ENCODE measurements at places on chromosomes 16 and 17.
A peak's percentile ranks its signal among the peaks of the same experiment; 100 is the strongest.

DNA sequence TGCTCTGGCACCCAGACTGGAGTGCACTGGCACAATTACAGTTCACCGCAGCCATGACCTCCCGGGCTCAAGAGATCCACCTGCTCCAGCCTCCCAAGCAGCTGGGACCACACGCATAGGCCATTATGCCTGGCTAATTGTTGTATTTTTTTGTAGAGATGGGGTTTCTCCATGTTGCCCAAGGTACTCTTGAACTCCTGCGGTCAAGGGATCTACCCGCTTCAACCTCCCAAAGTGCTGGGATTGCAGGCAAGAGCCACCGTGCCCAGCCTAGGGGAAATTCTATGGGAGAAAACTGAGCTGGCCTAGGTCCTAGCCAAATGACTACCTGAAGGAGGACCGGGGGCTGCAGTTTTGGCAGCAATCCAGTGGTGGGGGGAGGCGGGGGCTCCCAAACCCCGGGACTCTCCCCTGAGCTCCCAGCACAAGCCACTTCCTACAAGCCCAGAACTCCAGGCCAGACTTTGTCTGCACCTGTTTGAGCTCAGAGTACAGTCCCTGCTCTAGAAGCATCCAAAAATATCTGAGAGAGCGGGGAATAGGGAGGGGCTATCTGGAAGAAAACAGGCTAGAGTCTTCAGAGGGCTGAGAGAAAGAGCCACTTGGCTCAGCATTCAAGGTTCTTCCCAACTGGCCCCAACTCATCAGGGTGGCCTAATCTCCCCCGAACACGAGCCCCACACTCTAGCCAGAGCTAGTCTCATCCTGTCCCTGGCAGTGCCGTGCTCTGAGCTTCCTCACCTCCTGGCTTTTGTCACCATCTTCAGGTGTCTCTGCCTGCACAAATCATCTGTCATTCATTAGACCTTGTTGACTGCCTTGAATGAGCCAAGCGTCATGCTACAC is 9.1 kb downstream of the SRL start:
- no peak for DNase-seq

DNA sequence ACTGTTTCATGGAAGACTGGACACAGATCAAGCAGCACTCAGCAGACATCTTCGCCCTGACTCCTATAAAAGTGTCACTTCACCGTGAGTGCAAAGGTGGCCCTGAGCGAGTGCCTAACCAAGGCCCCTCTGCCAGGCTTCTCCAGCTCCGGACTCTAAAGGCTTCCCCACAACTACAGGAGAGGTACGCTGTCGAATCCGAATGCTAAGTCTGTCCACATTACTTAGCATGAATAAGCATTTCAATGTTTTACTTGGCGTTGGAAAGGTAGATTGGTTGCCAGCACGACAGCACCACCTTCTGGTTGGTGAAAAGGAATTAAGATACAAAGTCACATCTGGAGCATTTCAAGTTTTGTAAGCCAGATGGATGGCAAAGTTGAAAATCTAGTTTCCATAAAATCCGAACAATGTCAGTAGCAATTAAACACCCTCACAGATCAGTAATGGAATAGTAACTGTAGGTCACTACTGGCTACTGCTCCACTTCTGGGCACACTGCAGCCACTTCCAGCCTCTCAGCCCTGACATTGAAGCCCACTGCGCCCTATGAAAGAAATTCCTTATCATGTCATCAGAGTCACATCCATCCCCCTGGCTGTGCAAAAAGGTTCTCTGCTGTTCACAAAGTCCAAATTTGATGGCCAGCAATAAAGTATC is 100.9 kb downstream of the PARN start:
- DNase-seq: peak; percentile 89

DNA sequence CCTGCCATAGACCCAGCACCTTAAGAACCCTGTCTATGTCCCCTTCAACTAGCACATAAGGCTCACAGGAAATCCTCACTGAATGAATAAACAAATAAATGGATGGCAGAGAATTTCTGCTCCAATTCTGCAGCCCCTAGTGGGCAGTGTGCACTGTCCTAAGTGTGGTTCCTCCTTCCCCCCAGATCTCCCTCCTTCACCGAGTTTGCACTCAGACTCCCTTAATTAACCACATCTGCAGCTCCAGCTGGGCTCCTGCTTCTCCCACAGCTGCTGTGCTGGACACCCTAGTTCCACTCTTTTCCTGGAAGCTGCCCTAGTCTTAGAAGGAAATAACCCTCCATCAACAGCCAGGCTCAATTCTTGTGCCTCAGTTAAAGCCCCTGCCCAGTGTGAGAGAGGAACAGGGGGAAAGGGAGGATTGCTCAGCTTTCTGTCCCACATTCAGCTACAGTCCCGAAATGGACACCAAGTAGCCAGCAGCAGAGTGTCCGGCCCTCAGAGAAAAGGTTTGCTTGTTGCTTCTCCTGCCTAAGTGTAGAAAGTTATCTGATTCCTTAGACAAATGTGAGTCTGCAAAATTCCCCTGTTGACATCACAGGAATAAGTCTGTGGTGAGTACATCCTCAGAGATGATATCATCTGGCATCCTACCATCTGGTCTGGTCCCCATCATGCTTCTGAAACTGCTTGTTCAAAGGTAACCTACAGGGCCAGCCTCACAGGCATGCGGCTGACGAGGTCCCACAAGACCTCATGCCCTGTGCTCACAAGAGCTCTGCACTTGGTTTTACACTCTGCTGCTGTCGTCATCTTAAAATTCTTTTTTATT is 12.3 kb downstream of the LRRC3C start:
- peak; percentile 33 for DNase-seq

- DNase-seq: no peak
Measured at GRCh38 chr17:44745301-44745700, 13.5 kb upstream of the ADAM11 start.

GRCh38 chr17:11848330-11848729 is 148.9 kb downstream of the ZNF18 start:
- DNase-seq: no peak

GRCh38 chr16:65313936-65314626 is 192.2 kb upstream of the CDH11 start:
- DNase-seq: no peak

DNA sequence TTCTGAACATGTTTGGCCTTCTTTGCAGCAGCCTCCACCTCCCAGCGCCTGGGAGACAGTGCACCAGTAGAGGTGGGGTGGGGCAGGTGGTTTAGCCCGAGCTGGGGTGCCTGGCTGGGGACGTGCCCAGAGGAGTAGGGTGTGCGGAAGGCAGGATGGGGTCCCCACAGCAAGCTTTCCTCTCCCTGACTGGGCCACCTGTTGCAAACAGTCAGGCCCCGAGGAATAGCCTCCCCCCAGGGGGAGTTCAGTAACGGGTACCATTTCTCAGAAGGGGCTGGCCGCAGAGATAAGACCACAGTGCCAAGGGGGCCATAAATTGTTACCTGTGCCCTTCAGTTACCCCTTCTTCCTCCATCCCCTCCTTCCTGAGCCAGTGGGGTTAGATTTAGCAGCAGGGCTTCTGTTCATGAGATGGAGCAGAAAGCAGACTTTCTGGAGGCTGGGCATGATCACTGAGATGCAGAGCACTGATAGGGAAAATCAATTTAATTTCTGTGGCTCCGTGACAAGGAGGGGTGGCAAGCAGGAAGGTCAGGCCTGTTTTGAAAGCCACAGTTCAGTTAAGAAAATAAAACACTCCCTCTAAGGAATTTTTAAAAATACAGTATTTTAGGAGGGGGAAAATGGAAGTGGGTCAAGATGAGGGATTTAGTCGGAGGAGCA is 181.9 kb downstream of the MSI2 start:
- DNase-seq: no peak

GRCh38 chr17:27825459-27825858 is 25.1 kb upstream of the NOS2 start:
- no peak for DNase-seq

GRCh38 chr17:45578516-45579455 is 88.3 kb upstream of the PLEKHM1 start:
- no peak for DNase-seq

GRCh38 chr16:1918351-1919326 is at the start of gene HS3ST6:
Gene HS3ST6 (minus strand): TSS chr16:1918415. CDS start chr16:1918323, 92 bp downstream.
- DNase-seq: no peak

- DNase-seq: no peak
Measured at GRCh38 chr17:48605409-48605919, 678 bp upstream of the HOXB6 start.

DNA sequence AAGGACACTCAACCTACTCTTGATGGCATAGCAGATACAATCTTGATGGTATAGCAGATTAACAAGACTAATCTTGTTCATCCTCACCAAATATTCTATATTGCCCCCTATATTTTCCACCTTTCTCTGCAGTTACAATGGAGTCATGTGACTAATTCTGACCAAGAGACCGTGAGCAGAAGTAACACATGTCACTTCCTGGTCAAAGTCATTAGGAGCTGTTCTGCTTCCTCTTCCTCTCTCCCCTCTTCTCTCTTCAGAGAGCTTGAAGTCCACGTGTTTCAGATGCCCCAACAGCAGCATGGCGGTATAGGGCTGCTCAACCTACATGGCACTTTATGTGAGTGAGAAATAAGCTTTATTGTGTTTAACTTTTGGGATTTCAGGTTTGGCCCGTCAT is 55.3 kb upstream of the ERCC4 start:
- DNase-seq: no peak

- peak; percentile 63 for DNase-seq
Measured at GRCh38 chr17:73228748-73229236, 32.9 kb downstream of the CPSF4L start.

All from dermis microvascular lymphatic vessel endothelial cell (primary cell).